ENCODE measurements at places on chromosomes 1 and 21.

- DNase-seq: no peak
Observed at GRCh38 chr1:229822026-229822425, 196.0 kb downstream of the URB2 start.

DNA sequence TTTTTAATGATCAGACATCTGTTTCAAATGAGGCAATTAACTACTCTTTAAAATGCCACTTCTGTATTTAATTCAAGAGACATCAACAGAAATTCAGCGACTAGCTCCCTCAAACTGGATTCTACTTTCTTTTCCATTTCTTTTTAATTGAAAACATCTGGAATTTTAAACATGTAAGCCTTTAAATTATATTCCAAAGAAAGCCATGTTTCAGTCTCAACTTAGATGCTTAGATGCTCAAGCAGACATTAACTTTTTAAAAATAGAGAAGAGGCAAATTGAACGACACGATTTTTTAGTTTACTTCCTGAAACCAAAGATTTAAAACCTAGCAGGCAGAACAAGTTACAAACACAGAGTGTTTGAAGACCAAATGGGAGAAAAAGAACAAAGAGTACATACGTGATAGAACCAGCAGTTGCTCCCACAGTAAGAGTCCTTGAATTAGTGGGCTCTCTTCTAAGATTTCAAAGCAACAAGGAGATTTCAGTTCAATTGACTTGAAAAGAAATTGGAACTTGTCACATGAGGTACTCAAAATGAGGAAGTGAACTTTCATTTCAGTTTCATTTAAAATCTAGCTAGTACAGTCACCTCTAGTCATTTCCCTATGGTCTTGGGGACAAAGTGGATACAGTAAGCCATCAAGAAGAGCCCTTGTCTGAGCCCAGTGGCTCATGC lies at the start of gene CTSS:
Gene CTSS (minus strand): TSS at position 483 of the 681 bp plus-strand sequence. CDS start 1,015 bp downstream, outside the sequence.
- DNase-seq: no peak

DNA sequence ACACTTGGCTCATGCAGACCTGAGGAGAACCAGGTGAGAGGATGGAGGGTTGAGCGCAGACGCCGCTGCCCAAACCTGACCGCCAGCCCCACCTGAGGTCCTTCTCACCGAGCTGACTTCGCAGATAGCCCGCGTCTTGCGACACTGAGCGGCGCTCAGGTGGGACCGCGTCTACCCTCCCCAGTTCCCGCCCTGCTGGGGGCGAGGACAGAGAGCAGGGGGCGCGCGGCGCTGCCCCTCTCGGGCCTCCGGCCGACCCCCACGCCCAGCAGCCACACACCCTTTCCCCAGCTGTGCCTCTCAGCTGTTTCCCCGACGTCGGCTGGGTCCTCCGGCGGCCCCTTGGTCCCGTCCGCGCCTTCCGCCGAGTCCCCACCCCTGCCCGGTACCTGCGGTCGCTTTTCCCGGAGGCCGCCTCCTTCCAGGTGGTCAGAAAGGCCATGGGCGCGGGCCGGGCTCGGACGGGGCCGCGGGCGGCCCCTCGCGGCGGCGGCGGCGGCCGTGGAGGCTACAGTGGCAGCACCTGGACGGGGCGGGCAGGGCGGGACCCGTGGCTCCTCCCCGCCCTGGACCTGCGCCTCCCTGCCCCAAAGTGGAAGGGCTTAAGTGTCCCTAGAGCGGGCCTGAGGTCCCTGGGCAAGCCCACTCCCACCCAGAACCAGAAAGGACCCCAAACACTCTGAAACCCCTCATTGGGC lies 14.4 kb upstream of the TTC39A start:
- DNase-seq: no peak

- DNase-seq: no peak
Observed at GRCh38 chr1:55426156-55426555, 211.0 kb upstream of the USP24 start.

DNA sequence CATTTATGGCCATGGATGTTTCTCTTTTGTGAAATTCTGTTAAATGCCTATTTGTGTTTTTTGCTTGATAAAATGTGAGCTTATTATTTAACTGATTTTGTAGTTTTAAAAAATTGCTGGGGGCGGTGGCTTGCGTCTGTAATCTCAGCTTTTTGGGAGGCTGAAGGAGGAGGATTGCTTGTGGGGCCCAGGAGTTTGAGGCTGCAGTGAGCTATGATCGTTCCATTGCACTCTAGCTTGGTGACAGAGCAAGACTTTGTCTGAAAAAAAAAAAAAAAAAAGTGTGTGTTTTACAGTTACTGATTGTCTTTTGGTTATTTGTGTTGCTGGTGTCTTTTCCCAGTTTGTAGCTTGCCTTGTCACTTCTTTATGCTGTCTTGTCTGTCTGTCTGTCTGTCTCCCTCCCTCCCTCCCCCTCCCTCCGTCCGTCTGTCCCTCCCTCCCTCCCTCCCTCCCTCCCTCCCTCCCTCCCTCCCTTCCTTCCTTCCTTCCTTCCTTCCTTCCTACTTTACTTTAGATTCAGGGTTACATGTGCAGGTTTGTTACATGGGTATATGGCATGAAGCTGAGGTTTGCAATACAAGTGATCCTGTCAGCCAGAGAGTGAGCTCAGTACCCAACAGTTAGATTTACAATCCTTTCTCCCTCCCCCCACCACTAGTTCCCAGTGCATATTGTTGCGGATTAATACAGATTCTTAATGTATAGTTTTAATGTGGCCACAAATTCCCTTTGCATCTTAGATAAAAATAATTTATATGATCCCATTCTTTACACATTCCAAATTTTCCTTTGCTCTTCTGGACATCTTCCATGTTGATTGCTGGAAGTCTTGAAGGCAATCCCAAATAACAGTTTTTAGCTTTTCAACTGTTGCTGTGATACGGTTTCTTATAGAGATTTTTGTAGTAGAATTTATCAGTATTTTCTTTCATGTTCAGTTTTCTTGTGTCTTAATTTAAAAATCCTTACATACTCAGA lies 25.1 kb downstream of the PTBP2 start:
- DNase-seq: no peak

- DNase-seq: no peak
Observed at GRCh38 chr1:24289937-24290595, 29.1 kb upstream of the GRHL3 start.

GRCh38 chr1:211344152-211344618 lies 17.6 kb downstream of the TRAF5 start:
- no peak for DNase-seq

- DNase-seq: no peak
Observed at GRCh38 chr1:1598720-1599029, 1.3 kb downstream of the FNDC10 start.

DNA sequence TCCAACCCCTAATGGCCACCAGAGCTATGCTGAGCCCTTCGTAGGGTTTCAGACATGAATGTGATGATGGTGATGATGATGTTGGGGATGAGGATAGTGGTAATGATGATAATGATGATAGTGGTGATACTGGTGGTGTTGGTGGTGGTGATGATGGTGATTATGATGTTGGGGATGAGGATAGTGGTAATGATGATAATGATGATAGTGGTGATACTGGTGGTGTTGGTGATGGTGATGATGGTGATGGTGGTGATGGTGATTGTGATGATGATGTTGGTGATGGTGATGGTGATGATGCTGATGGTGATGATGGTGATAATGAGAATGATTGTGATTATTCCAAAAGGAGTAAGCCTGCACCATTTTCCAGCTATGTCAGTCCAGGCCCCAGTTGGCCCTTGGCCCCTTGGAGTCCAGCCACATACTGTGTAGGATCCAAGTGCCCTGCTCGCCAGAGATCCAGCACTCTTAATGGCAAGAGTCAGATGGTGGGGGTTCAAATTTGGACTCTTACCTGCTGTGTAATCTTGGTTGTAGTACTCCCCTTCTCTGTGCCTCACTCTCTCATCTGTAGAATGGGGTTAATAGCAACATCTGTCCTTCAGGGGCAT lies 28.3 kb downstream of the AJAP1 start:
- no peak for DNase-seq

GRCh38 chr21:45336870-45337269 lies 49.2 kb upstream of the POFUT2 start:
- DNase-seq: peak; percentile 56

- DNase-seq: no peak
Observed at GRCh38 chr1:203794764-203795440, 521 bp upstream of the ZBED6 start.

- no peak for DNase-seq
Observed at GRCh38 chr1:7363450-7363849, 407.6 kb upstream of the VAMP3 start.

- DNase-seq: no peak
Observed at GRCh38 chr1:223421676-223422075, 28.5 kb downstream of the CCDC185 start.

- DNase-seq: no peak
Observed at GRCh38 chr1:41498804-41499203, 14.3 kb upstream of the EDN2 start.

- DNase-seq: no peak
Observed at GRCh38 chr1:92273039-92273438, 25.7 kb downstream of the GLMN start.

- peak; percentile 66 for DNase-seq
Observed at GRCh38 chr1:56576880-56577405, 2.4 kb downstream of the PLPP3 start.

DNA sequence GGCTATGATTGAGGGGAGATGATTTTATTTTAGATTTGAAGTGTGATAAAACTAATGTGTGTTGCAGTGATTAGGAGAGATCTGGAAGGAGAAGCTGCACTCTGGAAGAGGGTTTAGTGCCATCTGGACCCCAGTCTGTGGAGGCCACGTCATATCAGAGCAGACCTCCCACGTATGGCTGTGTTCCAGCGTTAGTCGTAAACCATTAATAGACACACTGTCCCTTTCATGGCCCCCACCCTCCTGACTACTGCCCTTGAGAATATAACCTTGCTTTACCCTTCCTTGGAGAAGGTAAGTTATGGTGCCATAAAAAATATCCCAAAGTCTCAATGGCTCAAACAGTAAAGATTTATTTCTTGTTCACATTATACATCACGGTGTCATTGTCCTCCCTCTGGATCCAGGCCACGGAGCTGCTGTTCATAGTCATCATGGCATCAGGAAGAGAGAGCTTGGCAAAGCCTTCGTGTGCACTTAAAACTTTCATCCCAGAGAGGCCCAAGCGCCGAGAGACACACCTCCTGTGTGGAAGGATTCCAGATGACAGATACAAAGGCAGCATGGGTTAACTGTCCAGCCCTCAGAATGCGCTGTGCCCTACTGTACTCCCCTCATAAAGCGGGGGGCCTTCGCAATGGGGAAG lies 33.2 kb downstream of the RHOU start:
- DNase-seq: no peak

DNA sequence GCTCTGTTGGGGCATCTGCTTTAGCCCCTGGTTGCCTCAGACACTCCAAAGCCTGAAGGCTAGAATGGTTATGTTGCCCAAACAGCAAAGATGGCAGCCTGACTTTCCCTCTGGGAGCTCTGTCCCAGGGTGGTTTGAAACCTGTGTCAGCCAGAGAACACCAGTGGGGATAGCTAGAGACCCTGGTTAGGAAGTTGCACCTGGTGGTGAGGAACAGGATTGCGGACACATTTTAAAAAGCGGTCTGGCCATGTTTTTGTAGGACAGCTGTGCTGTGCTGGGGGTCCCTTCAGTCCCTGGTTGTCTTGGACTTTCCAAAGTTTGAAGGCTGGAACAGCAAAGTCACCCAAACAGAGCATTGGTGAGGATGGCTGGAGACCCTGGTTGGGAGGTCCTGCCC lies 87.8 kb downstream of the DNM3 start:
- DNase-seq: no peak

- no peak for DNase-seq
Observed at GRCh38 chr1:67342076-67342890, 34.6 kb downstream of the IL12RB2 start.

- DNase-seq: peak; percentile 22
Observed at GRCh38 chr1:241156231-241156965, 200.6 kb downstream of the RGS7 start.

DNA sequence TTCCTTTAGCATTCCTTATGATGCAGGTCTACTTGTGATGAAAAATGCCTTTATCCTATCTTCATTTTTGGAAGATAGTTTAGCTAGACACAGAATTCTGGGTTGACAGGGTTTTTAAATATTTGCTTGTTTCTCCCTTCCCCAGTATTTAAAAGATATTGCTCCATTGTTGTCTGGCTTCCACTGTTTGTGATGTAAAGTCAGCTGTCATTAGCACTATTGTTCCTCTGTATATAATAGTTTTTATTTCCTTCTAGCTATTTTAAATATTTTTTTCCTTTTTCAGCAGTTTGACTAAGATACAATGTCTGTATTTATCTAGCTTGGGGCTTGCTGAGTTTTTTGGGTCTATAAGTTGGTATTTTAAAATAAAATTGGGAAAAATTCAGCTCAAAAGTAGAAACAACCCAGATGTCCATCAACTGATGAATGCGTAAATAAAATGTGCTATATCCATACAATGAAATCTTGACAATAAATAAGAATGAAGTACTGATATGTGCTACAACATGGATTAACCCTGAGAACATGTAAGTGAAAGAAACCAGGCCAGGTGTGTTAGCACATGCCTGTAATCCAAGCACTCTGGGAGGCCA lies 11.2 kb downstream of the IFT25 start:
- no peak for DNase-seq

- no peak for DNase-seq
Observed at GRCh38 chr1:55120538-55120937, 81.2 kb downstream of the PCSK9 start.

DNA sequence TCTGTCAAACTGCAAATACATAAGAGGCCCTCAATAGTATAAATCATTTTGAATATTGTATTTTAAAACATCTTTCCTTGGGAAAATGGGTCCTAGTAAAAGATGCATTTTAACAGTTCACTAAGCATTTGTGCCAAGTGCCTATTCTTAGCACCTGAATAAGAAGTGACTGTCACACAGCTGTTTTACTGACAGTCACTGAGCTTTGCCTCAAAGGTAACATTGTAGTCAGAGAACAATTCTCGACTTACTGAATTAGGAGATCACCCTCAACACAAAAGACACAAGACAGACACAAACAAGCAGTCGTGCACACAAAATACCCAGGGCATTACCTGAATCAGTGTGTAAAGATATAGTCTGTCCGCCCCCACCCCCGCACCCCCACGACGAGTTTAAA lies 408 bp downstream of the ESRRG start:
- no peak for DNase-seq
